ENCODE measurements at places on chromosomes 2 and 18. TPM values are rescaled to one million over a fixed set of nuclear protein-coding genes. Genes with fewer than 3 reads are reported as not detected.
A peak's percentile ranks its signal among the peaks of the same experiment; 100 is the strongest.

- no peak for DNase-seq
Measured at GRCh38 chr2:71756280-71756906, 303.0 kb downstream of the DYSF start.

GRCh38 chr2:95272299-95272751, 1.9 kb upstream of the PROM2 start:
- no peak for DNase-seq

DNA sequence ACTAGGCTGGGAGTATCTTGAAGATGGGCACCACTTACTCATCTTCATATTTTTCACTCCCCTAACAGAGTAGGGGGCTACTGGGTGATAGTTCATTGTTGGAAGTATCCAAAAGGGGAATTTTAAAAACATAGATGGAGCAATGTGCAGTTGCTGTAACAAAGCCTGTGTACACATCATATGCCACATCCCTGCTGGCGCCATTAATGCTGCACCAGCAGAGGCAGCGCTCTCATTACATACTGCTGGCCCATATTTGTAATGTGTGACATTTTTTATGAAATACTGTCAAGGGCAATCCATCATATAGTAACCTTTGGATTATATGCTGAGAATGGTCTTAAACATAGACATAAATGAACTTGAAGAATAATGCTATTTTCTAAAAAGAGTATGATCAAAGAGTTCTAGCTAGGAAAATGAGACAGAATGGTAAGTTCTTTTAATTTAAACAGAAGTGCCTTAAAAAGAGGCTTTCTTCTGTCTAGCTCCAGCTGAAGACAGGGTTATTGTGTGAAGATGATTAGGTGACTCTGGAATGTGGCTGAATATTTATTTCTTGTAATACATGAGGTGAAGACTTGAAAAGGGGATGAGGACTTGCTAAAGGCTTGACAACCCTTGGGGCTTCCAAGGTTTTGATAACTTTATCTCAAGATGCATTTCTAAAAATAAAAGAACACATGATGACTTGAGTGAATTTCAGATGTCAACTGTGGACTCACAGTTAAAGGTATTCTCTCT, 2.4 kb upstream of the TMEM178A start:
- DNase-seq: no peak

GRCh38 chr2:188726626-188727247, 247.4 kb upstream of the COL3A1 start:
- no peak for DNase-seq

GRCh38 chr2:84212611-84213314, 246.3 kb downstream of the SUCLG1 start:
- DNase-seq: no peak

DNA sequence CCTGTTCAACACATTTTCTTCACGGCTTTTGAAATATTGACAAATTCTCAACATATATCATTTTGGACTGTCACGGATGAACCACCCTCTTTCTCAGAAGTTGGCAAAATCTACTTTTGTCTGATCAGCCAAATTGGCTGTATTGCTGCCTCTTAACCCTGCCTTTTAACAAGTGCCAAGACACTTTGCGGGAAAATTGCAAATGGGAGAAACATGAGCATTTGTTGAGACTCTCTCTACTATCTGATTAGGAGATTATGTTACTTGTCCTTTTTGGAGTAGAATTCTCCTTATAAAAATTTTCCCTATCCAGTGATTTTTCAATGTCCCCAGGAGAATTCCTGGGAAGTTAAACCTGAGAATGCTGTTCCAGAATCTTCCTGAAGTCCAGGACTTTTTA, 256.2 kb upstream of the ZSWIM2 start:
- no peak for DNase-seq

GRCh38 chr2:224671731-224672130, 44.4 kb downstream of the CCDC195 start:
- DNase-seq: no peak

DNA sequence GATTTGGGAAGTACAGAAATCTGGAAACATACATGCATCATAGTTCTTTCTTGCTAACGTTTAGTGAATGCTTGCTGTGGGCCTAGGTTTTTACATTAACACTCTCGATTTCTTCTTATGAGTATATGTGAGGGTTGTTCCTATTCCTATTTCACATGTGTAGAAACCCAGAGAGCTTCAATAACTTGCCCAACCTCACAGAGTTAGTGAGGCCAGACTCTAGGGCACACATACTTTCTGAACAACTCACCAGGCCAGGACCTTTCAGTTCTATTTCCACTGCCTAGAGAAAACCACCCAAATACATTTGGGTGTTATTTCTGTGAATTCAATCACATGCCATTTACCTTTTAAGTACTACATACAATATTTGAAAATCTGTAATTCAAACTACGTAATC, 8.2 kb upstream of the KCTD1 start:
- DNase-seq: no peak

GRCh38 chr2:71923887-71924533, 223.7 kb downstream of the CYP26B1 start:
- peak; percentile 78 for DNase-seq

DNA sequence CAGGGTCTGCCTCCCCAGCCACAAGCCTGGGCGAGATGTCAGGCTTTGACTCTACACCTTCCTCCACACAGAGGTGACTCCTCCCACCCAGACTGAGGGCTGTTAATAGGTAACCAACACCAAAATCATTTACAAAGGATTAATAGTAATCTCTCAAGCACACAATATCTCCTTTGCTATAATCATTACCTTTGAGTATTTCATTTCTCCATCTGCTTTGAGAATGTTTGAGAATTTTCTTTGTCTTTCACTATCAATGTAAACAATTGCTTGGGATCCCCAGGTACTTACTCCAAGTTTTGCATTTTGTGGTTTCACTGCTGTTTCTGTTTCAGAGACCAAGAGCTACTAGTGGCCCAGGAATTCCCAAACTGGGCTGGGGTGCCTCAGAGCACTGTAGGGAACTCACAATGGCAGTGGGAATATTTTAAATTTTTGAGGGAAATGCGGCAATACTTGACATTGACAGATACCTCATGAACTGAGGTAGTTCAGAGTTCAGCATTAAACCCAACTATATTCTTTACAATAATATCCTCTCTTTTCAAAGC, 166.4 kb upstream of the MGAT5 start:
- no peak for DNase-seq

DNA sequence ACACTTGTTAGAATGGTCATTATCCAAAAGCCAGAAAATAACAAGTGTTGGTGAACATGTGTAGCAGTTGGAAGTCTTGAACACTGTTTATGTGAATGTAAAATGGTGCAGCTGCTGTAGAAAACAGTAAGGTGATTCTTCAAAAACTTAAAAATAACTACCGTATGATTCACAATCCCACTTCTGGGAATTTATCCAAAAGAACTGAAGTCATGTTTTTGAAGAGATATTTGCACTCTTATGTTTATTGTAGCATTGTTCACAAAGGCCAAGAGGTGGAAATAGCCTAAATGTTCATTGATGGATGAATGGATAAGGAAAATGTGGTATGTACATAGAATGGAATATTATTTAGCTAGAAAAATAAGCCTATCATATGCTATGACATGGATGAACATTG, 6.3 kb upstream of the SPP2 start:
- DNase-seq: no peak

DNA sequence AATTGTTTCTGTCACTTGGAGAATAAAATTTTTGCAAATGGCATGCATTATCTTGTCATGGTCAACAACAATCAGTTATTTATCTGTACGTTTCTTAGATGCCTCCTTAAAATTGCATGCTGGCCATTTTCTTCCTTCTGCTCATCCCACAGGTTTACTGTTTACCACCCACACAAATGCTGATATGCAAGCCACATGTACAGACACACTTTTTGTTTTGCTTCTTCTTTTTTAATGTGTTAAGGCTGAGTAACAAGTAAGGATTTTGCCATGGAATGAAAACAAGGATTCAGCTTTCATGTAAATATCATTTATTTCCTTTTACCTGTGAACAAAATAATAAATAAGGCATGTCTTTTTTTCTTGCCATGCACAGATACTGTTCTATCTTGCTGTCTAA, 1077.1 kb upstream of the ZEB2 start:
- no peak for DNase-seq

GRCh38 chr18:21741562-21742314, 1.1 kb downstream of the MIB1 start:
- DNase-seq: no peak

DNA sequence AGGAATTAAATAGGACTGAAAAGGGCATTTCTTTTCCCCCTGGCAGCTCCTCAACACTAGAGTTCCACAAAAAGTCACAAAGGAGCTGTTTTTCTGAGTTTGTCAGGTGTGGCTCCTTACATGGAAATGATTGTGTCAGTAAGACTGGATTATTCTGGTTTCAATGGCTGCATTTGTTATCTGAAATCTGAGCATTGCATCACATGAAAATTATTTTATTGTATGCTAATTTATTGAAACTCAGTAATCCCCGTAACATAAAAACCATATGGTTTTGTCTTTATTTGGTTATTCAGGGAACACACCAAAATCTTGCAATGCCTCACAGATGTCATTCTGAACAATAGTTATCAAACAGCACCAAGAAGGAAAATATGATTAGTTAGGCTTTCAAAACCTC, 439.7 kb upstream of the TNP1 start:
- no peak for DNase-seq

DNA sequence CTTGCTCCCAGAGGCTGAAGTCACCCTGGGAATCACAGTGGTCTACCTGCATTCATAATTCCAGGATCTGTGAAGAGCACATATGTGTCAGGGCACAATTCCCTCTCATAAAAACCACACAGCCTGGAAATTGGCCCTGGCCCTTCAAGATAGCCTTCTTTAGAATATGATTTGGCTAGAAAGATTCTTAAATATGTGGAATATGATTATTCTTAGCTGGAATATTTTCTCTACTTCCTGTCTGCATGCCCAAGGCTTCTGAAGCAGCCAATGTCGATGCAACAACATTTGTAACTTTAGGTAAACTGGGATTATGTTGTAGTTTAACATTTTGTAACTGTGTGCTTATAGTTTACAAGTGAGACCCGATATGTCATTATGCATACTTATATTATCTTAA, 24.2 kb downstream of the ICOS start:
- DNase-seq: no peak

DNA sequence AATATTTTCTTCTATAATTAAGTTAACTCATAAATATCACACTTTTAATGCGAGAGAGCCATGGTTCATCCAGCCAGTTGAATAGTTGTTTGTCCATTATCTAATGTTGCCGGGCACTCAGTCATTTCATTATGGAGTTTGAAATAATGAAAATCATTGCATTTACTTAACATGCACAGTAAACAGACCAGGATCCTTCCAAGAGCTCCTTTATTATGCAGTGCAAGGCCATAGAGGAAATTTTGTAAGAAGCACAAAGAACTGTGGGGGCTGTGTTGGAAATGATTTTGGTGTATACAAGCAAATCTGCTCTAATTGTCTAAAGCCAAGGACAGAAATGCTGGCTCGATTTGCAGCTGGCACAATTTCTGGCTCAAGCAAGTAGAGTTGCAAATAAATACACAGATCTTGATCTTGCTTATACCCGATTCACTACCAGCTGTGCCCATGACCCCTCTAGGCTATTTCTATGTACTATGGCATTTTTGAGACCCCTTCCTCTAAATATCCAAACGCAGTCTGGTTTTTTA, 400.3 kb upstream of the HNRNPA3 start:
- DNase-seq: no peak

- no peak for DNase-seq
Measured at GRCh38 chr18:51668607-51669006, 471.1 kb upstream of the MEX3C start.

The LAMA1 gene
- total RNA-seq: 0.15 TPM

The SPAG16 gene
- 17.3 TPM for total RNA-seq

- DNase-seq: no peak
Measured at GRCh38 chr2:178632729-178633128, 152.5 kb downstream of the PLEKHA3 start.

The BMP10 gene
- 1.9 TPM for total RNA-seq

The IL36RN gene
- not detected for total RNA-seq

DNA sequence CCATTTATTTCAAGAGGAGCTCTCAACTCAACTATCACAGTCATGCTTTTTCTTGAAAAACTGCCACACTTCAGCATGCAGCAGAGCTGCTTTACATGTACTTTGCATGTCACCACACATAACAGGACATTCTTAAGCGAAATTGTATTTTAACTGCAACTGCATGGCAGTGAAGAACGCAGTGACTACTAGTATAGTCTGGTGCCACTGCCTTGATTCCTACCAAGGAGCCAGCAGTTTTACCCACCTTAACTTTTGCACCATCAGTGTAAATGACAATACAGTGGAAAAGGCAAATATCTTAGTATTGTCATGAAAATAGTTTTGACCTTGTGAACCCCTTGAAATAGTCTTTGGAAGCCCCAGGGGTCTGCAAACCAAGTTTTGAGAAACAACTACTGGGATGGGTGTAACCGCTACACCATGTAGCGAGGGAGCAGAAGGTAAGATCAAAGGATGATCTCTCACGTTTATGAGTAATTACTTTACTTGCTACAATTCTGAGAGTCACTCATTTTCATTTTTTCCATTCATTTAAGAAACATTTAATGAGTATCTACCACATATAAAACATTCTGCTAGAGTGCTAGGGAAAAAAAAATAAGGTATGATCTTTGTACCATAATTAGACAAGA, 32.3 kb upstream of the MPP4 start:
- DNase-seq: no peak

DNA sequence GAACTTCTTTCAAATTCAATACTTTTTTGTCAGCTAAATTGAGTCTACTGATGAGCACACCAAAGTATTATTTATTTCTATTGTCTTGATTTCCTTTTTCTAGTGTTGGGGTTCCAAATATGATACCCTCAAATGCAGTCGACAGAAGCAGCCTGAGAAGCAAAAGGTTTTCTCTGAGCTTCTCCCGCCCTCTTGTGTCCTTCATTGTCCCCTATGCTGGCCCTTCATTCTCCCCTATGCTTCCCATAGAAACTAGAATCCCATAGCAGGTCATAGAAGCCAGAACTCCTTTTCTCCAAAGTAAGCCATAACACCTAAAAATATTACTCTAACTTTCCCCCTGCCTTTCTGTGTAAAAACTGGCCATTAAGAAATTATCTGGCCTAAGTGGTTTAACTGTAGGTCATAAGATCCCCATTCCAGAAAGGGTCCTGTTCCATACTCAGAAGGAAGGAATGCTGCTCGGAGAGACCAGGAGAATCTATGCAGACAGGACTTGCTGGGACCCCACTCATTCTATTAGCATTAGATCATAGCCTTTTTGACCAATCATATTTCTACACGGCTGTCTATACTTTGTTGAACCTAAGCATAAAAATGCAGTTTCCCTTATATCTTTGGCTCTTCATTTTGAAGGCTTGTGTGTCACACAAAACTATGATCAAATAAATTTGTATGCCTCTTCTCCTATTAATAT, 764.6 kb upstream of the PKDCC start:
- DNase-seq: no peak

- no peak for DNase-seq
Measured at GRCh38 chr18:70370762-70371733, 82.2 kb downstream of the SOCS6 start.

DNA sequence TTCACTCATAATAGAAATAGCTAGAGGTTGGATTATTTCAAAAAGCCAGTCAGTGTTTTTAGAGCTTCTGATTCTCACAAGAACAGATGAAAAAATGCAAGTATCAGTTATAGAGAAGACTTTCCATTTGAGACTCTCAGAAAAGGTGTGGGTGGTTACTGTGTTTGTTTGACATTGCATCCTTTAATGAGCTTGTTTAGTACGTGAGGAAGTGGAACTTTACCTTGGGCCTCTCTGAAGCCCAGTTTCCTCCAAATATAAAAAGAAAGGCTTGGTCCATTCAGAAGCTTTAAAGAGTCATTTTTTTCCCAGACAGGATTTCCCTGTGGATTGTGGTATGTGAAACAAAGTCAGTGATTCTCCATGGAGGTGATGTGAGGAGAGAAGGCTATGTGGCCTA, 89.9 kb upstream of the RANBP2 start:
- DNase-seq: no peak

The EPB41L5 gene
- total RNA-seq: 15.4 TPM
